Bronchial epithelial cell (primary cell): ENCODE measurements at places on chromosomes 1 and 21. TPM values are rescaled to one million over a fixed set of nuclear protein-coding genes. Genes with fewer than 3 reads are reported as not detected.

Gene SLC9C2
- total RNA-seq = not detected in 2 replicates

Gene BMP8B
- 0.90 and 1.3 TPM in 2 replicates for total RNA-seq

Gene TTC22
- total RNA-seq = 7.4 and 12.5 TPM in 2 replicates

Gene FOXO6
- 0.26 TPM in 1 of 2 replicates, not detected in the other for total RNA-seq
